ENCODE measurements at places on chromosomes 2 and 18.
A peak's percentile ranks its signal among the peaks of the same experiment; 100 is the strongest.

DNA sequence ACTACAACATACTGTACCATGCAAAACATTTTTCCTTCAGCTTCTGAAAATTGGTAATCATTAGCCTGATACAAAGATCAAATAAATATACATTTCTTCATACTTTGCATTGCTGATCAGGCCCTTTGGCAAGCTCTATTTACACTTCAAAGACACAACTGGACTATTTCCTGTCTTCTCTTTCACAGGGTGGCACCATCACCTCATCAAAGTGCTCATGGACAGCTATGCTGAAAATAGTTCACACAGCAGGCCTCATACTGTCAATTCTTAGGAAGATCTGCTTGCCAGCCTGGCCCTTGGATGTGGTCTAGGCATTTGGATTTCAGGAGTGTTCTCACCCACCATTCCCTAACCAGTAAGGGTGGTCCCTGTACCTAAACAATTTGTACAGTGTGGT lies 33.9 kb downstream of the FBXO15 start:
- no peak for DNase-seq

- peak; percentile 52 for DNase-seq
Measured at GRCh38 chr2:101821059-101821805, 123.7 kb downstream of the MAP4K4 start.

DNA sequence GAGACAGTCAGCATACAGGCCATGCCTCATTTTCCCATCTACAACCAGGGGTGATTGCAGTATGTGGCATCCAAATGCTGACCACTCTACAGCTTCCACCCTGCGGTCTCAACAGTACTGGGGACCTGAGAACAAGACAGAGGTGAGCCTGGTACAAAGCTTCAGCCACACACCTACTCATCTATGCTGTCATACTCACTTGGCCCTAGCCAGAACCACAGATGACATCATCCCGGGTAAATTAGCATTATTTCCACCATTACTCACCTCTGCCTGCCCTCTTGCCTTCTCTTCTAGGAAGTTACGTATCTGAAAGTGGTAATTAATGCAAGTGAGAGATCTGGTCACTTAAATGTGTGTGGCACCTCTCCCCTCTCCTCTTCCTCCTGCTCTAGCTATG lies 208.2 kb upstream of the ARL4C start:
- peak; percentile 48 for DNase-seq

GRCh38 chr2:9760069-9760901 lies 83.0 kb upstream of the TAF1B start:
- DNase-seq, result no peak

GRCh38 chr2:104846786-104847585 lies 6.9 kb upstream of the POU3F3 start:
- DNase-seq, result no peak

GRCh38 chr2:133541376-133541775 lies 26.9 kb downstream of the NCKAP5 start:
- DNase-seq, result no peak

GRCh38 chr2:203728321-203728720 lies 21.9 kb downstream of the CD28 start:
- DNase-seq, result no peak

GRCh38 chr2:54880428-54880827 lies 157.0 kb downstream of the EML6 start:
- no peak for DNase-seq

GRCh38 chr2:205700331-205701132 lies 18.2 kb downstream of the NRP2 start:
- peak; percentile 79 for DNase-seq

- no peak for DNase-seq
Measured at GRCh38 chr18:31042084-31042405, 497 bp downstream of the DSC3 start.

DNA sequence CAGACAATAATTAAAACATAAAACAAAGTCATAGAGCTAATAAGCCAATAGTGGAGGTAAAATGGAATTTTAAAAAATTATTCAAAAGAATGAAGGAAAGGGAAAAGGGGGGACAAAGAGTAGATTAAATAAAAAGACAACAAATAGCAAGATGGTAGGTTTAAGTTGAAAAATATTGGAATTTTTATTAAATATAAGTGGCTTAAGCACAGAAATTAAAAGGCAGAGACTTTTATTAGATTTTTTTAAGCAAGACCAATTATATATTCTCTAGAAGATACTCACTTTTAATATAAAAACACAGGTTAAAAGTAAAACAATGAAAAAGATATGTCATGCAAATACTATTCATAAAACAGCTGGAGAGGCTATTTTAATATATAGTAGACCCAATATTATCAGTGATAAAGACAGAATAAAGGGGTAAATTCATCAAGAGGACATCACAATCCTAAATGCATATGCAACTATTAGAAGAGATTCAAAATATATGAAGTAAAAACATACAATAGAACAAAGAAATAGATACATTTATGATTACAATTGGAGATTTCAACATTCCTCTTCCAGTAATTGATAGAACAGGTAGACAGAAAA lies 98.7 kb downstream of the CYP26B1 start:
- DNase-seq, result no peak

DNA sequence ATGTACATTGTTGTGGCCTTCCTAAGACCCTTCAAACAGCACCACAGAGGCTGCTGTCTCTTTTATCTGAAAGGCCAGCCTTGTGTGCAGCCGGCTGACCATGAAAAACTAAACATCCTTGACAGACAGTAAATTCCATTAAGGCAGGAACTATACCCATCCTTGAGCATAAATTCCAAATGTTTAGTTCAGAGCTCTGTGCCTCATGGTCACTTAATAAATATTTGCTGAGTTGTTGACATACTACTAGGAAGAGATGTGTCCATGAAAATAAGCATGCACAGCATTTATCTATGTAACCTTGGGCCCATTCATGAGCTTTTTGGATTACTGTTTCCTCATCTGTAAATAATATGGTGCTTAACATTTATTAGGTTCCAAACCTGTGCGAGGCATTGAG lies 424.8 kb downstream of the HRH4 start:
- DNase-seq, result no peak

Measured in HFFc6 (cell line).